ENCODE measurements at places on chromosomes 1 and 21.

- no peak for DNase-seq
Measured at GRCh38 chr1:210527091-210527490, 198.4 kb downstream of the HHAT start.

DNA sequence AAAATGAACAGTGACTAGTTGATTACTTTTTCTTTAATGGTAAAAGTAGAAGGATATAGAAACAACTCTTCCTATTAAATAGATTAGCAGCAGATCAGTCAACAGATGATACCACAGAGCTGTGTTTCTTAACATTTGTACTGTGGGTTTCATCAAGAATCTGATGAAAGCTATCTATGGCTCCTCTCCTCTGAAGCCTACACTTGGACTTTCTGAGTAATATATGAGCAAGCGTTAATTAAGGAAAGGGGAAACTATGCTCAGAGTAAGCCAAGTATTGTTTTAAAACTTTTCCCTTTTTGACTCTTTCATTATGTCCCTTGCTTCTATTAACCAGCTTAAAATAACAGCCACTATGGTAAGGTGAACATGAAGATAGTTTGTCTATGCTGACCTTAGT lies 10.8 kb downstream of the ARID4B start:
- no peak for DNase-seq

DNA sequence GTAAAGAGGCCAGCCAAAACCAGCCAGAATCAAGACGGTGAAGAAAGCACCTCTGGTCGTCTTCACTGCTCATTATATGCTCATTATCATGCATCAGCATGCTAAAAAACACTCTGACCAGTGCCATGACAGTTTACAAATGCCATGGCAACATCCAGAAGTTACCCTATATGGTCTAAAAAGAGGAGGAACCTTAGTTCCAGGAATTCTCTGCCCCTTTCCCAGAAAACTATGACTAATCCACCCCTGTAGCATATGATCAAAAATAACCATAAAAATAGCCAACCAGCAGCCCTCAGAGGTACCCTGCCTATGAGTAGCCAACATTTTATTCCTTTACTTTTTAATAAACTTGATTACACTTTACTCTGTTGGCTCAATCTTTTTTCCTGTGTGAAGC lies 34.2 kb upstream of the PBX1 start:
- DNase-seq: peak; percentile 15

DNA sequence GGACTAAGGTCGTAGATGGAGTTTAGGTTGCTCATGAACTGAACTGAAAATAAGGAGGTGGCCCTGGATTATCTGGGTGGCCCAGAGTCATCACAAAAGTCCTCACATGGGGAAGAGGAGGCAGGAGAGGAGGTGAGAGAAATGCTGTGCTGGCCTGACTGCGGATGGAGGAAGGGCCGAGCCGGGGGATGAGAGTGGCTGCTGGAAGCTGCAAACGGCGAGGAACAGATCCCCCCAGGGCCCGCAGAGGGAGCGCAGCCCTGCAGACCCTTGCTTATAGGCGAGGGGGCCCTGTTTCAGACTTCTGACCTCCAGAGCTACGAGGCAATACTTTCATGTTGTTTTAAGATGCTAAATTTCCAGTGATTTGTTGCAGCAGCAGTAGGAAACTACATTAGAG lies 102.7 kb upstream of the C1orf174 start:
- no peak for DNase-seq

DNA sequence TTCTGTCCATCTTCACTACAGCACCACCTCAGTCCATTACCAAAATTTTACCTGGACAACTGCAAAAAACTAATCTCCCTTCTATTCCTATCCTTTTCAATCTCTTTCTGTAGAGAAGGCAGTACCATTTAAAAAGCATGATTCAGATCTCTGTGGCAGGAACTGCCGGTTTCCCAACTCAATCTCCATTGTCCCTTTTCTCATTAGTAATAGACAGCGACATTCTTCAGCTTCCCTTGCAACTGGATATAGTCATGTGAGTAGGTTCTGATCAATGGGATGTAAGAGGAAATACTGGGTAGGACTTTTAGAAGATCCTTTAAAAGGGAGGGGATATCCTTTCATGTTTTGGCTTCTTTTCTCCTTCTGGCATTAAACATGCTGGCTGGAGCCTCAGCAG lies 74.9 kb downstream of the ADCY10 start:
- no peak for DNase-seq

- no peak for DNase-seq
Measured at GRCh38 chr1:175449306-175449705, 256.7 kb upstream of the KIAA0040 start.

DNA sequence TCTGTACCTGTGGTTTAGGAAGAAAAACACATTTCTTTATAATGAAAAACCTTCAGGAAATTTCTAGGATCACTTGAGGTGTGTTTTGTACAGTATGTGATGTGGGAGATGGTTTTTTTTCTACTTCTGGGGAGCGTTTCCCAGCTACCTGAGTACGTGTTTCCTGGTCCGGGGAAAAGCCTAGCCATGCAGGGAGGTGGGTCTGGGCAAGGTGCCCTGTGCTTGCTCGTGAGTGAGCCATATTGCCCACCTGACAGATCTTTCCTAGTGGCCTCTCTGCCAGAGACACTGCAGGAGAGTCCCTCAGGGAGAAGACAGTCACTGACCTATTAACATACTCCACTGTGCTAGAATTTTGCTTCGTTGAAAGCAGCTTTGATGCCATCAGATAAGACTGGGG lies 41.3 kb downstream of the TRPM2 start:
- DNase-seq: no peak

- DNase-seq: no peak
Measured at GRCh38 chr1:110668549-110668948, 6.2 kb downstream of the KCNA3 start.

DNA sequence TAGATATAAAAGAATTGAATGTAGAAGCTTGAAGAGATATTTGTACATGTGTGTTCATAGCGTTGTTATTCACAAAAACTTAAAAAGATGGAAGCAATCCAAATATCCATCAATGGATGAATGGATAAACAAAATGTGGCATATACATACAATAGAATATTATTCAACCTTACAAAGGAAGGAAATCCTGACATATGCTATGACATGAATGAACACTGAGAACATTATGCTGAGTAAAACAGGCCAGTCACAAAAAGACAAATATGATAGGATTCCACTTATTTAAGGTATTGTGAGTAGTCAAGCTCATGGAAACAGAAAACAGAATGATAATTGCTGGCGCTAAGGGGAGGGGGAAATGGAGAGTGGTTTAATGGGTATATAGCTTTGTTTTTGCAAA lies 47.0 kb upstream of the DYRK1A start:
- no peak for DNase-seq

DNA sequence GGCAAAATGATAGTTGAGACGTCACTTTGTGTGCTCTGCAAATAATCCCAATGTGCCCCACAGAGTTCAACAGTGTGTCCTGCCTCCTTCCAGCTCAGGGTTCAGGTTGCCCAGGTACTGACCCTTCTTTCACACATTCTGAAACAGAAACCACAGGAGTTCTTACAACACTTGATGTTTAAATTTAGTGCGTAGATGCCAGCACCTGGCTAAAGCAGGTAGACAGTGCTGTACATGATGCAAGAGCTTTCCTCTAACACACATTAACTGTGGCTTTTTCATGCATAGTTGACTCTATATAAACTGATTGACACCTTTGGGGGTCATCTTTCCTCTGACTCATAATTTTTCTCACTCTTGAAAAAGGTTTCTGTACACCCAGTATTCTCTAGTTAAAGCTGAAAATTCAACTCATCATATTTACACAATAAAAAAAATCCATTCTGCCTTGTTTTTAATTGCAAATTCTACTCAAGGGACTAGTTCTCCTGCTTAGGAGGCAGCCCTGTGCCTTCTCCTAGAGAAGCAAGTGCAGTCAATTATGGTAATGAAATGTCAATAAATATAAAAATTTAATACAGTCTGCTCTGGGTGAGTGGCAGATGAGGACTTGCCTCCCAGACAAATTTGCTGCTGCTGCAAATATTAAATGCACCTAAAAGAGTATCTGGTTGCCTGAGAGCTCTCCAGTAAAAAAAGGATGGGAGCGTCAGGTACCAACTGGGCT lies 91.4 kb downstream of the NR5A2 start:
- DNase-seq: no peak

DNA sequence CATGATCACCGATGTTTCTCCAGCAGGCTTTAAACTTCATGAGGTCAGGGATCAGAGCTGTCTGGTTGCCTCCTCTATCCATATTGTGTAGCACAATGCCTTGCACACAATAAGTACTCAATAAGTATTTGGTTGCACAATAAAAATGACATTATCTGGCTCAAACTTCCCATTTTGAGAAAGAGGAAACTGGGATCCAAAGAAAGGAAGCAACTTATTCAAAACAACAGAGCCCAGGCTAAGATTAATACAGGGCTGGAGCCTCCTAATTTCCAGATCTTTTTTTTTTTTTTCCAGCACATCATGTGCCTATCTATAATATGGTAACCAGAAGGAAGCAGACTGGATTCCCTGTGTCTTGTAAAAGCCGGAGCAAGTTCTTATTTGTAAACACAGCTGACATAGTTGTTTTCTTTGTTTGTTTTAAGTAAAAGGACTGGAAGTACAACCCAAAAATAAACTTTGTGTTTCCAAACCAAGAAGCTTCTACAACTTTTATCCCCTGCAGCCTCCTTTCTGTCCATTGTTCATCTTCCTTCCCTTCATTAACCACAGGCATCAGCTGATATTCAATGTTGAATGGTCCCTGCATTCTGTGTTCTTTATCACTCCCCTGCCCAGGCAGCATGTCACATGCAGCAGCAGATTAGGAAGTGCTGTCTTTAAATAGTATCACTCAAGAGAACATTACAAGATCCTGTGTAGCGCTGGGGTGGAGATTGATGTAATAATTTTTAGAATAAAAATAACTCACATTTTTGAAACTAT lies 71.2 kb upstream of the HOOK1 start:
- DNase-seq: peak; percentile 48

GRCh38 chr21:16285605-16286126 lies 555.9 kb downstream of the USP25 start:
- no peak for DNase-seq

DNA sequence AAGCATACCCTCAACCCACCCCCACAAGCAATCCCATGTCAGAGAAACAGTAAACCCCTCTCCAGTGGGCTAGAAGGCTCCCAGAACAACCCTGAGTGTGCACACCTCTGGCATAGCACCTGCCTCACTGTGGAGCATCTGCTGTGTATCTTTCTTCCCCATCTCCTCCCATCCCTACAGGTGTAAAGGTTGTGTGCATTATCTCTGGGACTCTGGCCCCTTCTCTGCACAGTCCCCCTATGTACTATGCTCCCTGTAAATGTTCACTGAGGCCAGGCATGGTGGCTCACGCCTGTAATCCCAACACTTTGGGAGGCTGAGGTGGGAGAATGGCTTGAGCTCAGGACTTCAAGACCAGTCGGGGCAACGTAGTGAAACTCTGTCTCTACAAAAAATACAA lies 700 bp upstream of the CACNA1S start:
- no peak for DNase-seq

DNA sequence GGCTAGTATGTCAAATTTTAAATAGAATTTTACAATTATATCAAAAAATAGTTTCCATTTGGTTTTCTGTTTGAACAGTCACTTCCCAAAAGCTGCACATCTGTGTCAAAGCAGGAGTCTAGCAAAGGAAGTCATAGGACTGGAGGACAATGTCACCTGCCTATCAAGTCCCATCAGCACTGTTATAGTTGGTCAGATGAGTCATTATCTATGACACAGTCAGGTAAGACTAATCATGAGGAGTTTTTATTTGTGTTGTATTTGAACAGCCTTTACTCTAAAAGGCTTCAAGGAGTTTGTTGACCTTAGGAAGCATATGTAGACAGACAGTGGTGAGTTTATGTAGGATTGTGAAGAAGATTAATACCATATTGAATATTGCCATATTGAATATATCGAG lies 74.2 kb upstream of the QSOX1 start:
- DNase-seq: no peak

GRCh38 chr1:174795806-174796205 lies 203.9 kb upstream of the CACYBP start:
- no peak for DNase-seq

- peak; percentile 85 for DNase-seq
Measured at GRCh38 chr1:108043707-108044106, 78.7 kb upstream of the VAV3 start.

DNA sequence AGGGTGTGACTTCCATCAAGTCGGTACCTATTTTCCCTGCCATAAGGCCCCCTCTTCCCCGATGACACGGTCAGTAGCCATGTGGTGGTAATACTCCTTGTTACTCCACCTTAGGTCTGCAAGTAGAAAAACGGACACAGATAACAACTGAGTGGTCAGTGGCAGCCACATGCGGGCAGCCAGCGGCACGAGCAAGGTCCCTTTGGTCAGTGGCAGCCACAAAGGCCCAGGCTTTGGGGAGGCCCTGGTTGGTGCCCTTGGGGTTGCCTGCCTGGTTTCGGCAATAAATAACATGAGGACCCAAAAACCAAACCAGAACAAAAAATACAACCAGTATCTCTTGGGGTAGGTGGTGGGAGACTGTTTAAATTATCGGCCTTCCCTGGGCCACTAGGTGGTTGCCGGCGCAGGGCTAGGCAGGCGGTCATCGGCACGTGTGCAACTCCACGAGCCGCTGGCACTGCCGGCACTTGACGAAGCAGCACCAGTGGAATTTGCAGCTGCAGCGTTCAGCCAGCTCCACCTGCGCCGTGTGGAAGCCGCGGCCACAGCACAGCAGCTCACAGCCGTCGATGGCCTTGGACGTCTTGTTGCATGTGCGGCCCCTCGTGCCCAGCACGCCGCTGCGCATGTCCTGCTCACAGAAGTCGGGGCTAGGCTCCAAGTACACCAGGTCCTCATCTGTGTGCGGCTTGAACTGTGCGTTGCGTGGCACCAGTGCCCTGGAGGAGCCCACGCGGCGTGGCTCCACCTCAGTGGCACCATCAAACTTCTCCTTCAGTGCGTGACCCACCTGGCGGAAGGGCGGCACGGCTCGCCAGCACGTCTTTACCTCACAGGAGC lies 23.1 kb downstream of the WNT4 start:
- DNase-seq: no peak

Measured in KBM-7 (cell line).